Activated CD8-positive, alpha-beta memory T cell treated with anti-CD3 and anti-CD28 coated beads for 1 hour (primary cell): ENCODE measurements at places on chromosomes 3 and 15.
A peak's percentile ranks its signal among the peaks of the same experiment; 100 is the strongest.

DNA sequence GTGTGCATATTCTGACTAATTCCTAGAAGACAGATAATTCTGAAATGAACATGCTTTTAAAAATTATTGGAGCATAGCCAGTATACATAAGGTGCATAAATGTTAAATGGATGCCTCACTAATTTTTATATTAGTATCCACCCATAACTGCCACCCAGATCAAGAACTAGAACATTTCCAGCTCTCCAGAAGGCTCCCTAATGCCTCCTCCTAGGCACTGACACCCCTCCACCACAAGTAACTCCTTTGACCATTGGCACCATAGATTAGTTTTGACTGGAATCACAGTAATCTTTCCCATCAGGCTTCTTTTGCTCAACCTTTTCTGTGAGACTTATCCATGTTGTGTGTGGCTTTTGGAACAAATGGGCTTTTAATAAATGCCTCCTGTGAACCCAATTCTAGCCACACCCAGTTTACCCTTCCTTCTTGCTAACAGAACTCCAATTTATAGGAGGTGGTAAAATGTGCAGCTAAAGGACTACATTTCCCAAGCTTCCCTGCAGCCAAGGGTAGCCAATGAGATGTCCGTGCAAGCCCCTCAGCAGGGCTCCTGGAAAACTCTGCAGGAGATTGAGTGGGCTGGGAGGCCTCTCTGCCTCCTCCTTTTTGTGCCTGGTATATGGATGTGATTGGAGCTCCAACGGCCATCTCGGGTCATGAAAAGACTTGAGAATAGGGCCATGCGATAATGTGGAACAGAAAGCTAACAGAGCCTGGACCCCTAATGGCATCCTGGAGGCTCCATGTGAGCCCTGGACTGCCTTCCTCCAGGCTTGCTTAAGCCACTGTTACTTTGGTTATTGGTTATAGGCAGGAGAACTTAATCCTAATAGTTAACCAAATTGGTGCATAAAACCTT is 322.6 kb upstream of the TLE3 start:
- DNase-seq = no peak

GRCh38 chr15:29802411-29802810 is 19.9 kb downstream of the TJP1 start:
- no peak for DNase-seq

DNA sequence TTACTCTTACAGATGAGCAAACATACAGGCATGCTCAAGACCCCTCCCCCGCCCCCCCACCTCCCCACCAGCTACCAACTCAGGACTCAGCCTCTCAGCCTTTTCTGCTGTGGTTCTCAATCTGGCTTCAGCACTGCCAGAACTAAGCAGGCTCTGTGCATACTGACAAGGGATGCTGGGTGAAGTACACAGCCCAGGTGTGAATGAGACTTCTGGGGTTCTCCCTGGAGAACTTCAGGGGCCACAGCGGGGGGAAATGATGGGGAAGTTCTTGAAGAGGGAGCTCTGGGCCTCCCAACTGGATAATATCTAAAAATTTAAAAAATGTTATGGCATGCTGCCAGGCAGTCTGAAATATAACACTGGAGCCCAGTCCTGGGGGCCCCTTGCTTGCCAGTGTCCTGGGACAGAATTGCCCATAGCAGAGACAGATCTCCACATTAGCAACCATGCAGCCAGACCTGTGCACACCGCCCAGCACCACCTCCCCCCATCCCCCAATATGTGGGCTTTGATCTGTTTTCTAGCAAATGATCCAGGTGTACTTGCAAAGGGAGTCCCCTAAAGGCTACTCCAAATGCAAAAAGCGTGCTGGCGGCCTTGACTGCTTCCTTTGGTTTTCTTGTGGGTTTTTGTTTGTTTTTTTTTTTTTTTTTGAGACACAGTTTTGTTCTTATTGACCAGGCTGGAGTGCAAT is 41.4 kb downstream of the PGPEP1L start:
- no peak for DNase-seq

DNA sequence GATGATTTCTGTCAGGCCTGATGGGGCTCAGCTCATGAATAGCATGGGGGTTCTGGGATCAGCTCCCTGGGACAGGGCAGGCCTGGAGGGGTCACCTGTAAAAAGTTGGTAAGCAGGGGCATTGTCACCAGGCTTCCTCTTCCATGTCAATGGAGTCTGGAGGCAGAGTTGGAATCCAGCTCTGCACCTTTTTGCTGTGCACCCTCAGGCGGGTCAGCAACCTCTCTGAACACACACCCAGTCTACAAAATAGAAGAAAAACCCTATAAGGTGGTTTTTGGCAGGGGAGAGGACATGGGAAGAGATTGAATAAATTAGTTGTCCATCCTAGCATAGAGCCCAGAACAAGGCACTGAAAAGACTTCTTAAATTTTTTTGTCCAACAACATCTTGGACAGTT is 77.2 kb upstream of the NR2E3 start:
- DNase-seq = no peak

- DNase-seq = no peak
Measured at GRCh38 chr3:40009991-40010390, 200.6 kb downstream of the MYRIP start.

DNA sequence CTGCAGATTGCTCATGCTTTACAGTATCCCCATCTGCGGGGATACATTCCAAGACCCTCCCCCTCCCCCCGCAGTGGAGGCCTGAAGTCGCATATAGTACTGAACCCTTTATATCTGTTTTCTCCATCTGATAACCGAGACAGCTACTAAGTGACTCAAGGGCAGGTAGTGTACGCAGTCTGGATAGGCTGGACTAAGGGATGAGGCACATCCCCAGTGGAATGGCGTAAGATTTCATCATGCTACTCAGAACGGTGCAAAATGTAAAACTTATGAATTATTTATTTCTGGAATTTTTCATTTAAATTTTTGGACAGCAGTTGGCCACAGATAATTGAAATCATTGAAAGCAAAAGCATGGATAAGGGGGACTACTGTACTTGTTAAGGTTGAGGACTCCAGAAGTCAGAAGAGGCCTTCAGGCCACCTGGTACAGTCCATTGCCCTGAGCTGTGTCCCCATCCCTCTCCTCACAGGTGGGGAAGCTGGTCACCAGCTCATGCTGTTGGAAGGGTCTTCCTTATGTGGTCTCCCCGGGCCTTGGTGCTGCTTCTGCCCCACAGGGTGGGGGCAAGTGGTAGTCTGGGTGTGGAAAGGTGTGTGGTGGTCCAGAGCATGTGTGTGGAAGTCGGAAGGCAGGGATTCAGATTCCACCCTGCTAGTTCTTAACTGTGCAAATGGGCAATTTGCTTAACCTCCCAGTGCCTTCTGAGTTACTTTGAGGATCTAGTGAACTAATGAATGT is 72.0 kb downstream of the HCN4 start:
- DNase-seq = no peak

DNA sequence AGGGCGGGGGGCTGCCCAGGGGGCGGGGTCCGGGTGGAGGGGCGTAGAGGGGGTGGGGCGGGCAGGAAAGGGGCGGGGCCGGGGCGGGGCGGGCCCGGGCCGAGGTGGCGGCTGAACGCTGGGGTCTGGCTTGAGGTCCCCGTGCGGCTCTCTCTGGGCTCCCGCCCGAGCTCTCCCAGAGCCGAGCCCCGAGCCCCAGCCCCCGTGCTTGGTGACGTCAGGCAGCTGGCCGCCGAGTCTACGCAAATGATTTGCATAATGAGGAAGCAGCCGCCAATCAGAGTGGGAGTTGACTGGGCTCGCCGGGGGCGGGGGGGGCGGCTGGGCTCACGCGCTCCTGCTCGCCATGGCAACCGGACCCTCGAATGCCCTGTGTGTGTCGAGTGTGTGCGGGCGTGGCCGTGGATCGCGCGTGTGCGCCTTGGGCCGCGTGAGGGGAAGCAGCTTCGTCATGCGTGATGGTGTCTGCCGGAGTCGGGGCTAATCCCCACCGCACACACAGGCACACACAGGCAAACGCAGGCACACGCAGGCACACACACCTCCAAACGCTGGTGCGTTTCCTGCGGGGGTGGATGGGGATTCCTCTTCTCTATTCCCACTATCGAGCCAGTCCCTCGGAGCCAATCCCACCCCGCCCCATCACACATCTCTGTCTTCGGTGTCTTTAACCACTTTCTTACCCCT is at the start of gene CELF6:
Gene CELF6, minus strand, starts transcription at position 173 of the 687 bp plus-strand sequence. CDS start 283 bp downstream, outside the sequence.
- peak; percentile 65 for DNase-seq

DNA sequence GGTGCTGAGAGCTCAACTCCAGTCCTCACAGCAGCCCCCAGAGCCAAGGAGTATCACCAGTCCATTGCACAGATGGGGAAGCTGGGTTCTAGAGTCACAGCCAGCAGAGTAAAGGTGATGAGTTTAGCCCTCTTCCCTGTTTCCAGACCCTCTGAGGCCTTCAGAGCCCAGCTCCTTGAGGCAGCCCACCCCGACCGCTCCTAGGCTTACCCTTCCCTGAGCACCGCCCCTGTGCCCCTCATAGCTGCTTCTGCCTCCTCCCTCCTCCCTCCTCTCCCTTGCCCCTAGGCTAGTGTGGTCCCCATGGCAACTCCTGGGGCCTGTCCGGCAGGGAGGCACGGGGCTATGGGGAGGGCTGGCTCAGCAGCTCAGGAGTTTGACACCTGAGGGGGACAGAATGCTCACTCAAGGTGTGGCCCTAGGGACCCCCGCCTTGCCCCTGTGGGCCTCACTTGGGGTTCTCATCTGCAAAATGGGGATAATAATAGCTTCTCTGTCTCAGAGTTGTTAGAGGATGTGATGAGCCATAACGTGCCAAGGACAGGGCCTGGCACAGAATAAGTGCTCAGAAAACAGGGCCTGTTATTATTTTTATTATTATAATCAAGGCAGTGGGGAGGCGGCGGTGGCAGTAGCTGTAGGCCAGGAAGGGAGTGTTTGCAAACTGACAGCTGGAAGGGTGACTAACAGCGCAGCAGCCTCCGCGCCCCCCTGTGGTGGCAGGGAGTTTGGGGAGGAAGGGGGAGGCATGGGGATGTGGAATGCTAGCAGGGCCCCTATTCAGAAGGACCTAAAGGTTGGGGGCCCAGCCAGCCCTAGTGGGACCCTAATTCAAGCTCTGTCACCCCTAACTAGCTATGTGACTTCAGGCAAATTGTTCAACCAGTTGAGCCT is 11.5 kb downstream of the CSK start:
- no peak for DNase-seq

- DNase-seq = no peak
Measured at GRCh38 chr3:159919873-159920272, 68.8 kb upstream of the IL12A start.

DNA sequence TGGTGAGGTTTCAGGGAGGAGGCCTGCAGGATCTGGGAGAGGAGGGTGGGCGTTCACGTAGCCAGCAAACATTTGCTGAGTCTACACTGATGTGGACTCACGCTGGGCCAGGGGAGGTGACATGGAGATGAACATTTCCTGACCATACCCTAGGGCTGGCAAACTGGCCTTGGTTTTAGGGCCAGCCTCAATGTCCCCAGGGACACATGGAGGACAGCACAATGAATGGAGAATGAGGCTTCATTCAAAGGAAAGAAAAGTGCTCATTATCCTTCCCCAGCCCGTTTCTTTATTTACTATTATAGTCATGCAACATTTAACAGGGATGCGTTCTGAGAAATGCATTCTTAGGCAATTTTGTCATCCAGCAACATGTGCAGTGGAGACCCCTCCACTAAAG is 26.8 kb downstream of the ACAN start:
- no peak for DNase-seq

GRCh38 chr15:68154923-68155559 is 50.1 kb downstream of the CALML4 start:
- DNase-seq = no peak

DNA sequence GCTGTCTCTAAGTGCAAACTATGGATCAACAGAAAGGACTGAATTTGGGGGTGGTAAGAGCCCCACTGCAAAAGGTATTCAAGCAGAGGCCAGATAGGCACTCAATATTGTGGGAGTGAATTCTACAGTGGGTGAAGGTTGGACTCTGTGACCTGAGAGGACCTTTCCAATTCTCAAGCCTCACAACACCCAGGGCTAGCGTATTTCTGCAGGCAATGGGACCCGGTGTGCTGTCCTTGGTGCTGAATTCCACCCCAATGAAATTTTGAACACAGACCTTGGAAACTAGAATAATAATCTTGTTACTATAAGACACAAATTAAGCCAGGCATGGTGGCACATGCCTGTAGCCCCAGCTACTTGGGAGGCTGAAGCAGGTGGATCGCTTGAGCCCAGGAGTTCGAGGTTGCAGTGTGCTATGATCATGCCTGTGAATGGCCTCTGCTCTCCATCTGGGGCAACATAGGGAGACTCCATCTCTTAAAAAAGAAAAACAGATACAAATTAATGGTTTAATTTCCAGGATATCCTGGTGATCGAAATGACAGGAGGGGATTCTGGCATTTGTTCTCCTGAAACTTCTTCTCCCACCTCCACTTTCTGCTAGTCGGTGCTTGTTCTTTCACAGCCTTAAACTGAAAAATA is 135.4 kb downstream of the RAB11A start:
- no peak for DNase-seq

DNA sequence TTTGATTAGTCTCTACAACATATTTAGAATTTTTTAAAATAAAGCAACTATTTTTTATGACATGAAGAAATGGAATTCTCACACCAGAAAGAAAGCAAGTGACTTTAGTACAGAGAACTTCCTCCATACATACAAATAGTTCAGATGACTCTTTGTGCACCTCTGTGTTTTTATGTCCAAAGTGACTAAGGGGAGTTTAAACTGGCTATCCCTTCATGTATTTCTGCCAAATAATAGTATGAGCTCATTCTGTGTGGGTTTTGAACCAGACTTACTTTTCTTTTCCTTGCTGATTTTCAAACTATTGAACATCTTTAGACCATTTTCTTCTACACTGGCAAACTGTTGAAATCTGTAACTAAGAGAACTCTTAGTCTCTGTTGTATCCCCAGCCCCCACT is 196.3 kb downstream of the EPHA3 start:
- DNase-seq = no peak

DNA sequence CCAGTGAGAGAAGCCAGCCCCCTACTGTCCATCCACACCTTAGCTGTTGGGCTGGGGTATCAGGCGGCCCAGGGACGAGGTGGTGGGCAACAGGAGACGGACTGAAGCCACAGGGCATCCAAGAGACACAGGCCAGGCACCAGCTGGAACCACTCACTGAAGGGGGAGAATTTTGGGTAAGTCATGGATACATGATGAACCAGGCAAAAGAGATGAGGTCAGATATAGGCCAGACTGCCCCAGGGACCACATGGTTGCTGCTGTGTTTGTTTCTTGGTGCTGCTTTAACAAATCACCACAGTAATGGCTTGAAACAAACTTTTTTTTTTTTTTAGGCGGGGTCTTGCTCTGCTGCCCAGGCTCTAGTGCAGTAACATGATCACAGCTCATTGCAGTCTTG is 66.4 kb downstream of the SEMA5B start:
- no peak for DNase-seq

GRCh38 chr3:65044401-65044800 is 356.6 kb upstream of the ADAMTS9 start:
- DNase-seq = no peak

GRCh38 chr15:67178569-67179210 is 75.8 kb downstream of the AAGAB start:
- DNase-seq = no peak
